ENCODE measurements at places on chromosomes 12 and 14.

DNA sequence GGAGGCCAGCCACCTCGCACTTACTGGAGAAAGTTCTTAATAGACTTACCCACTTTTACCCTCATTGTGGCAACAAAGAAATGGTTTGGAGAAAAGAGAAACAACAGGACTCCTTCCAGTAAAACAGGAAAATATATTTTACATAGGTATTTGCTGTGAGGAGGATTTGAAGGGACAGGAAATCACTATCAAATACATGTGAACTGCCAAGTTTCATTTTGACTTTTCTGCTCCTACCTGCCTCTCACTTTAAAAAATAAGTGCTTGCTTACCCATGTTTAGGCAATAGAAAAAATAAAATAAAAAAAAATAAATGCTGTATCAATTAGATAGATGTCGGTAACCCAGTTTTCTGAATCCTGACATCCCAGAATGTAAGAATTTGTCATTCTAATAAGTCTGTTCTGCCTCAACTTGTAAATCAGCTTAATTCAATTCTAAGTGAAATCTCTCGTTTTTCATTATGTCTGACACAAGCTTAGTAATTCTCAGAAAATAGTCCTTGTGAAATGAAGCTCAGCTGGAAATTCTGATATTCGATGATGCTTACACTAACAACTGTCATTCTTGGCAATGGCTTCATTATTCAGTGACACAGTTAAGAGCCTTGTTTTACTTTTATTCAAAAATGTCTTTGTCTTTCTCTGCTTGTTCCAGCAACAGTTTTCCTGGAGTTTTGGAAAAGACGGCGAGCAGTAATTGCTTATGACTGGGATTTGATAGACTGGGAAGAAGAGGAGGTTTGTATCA lies 131.3 kb downstream of the SLC5A8 start:
- DNase-seq = no peak

GRCh38 chr12:28569698-28570411 lies 379.6 kb downstream of the CCDC91 start:
- peak; percentile 92 for DNase-seq

DNA sequence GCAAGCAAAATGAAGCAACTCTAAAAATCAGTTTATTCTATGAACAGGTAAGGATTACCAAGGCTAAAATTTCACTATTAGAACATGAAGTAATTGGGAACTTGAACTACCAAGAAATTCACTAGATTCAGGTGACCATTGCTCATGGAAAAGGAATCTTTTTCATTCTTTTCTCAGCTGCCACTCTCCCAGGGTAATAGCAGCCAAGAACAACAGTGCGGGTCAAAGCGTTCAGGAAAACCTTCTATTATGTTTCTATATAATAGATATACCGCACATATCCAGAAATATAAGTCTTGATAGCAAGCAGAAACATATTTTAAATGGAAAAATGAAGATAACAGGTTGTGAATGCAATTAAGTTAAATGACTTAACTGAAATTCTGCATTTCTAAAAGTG lies 125.6 kb downstream of the NELL2 start:
- DNase-seq = no peak

DNA sequence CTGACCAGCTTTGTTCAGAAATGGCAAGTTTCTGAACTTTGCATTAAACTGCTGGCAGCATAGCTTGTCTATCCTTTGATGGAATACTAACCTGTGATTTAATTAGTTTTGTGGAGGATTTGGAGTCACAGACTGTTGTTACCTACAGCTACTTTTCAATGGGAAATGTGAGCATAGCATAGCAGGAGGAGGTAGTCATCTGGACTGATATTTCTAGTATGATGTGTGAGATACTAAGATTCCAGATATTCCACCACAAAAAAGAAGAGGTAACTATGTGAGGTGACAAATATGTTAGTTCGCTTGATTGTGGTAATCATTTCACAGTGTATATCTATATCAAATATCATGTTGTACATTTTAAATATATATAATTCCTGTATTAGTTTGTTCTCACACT lies 833.0 kb downstream of the SLC6A15 start:
- DNase-seq = no peak

- DNase-seq = no peak
Measured at GRCh38 chr14:98161356-98161755, 1110.6 kb downstream of the BCL11B start.

- DNase-seq = peak; percentile 35
Measured at GRCh38 chr12:63826006-63826585, 18.4 kb upstream of the SRGAP1 start.

- no peak for DNase-seq
Measured at GRCh38 chr12:52637299-52637698, 14.7 kb downstream of the KRT2 start.

- DNase-seq = no peak
Measured at GRCh38 chr12:105946493-105946901, 192.3 kb downstream of the NUAK1 start.

DNA sequence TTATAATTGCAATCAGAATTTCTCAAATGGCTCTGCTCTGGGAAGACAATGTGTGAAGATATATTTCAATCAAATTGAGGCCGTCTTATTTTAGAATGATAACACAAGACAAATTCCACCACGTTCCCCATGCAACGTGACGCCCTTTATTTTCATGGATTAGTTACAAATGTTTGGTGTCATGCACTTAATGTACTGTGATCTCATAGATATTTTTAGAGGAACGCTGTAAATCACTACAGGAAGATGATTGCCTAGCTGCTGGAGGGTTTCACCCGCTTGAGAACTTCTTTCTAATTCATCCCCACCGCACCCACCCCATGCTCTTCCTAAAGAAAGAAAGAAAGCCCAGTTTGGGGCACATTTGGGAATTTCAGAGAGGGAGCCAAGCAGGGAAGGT lies 117.2 kb downstream of the PLXNC1 start:
- DNase-seq = no peak

DNA sequence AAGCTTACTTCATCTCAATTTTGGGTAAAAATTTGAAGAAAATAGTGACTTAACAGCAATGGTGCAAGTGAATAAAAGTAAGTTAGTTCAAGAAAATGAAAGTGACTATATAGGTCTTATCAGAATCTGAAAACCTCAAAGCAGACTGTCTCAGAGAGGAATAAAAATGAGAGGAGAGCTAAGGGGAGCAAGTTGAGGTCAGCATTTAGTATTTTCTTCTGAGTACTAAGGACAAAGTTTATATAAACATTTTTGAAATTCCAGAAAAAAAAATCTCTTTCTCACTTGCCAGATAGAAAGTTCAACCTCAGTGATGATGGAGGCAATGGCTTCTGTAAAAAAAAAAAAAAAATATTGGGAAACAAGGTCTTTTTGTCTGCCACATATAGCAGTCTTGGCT lies 414.1 kb downstream of the NPAS3 start:
- no peak for DNase-seq

DNA sequence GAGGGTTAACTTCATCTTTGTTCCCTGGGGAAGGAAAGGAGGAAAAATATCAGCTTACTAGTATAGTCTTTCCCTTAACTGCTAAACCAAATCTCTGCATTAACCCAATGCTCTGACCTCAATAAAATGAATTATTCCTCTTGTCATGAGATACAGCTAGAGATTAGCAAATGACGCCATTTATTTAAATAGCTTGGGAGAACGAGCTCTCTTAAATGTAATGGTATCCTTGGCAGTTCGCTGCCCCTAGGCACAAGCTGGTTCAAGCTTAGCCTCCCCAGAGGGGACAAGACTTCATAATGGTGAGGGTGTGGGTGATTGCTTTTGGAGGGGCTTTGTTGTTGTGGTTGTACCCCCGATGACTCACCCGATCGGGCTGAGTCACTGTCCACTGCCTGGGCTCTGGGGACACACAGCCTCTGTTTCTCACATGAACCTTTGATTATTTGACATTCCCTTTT lies 19.6 kb downstream of the FNTB start:
- no peak for DNase-seq

DNA sequence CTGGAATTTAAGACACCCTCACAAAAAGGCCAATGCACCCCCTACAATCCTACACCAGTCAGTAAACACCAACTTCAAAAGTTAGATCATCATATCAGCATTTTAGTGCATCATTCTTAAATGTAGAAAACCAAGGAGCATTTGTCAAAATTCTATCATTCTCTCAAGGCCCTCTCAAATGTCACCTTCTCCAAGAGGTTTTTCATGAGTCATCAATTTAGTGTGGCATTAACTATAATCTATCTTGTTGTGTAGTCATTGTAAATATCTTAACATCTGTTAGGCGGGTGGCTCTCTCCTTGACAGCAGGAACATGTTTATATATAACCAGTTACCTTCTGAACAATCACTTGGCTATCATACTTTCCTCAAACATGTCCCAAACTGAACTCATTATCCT lies 62.1 kb upstream of the G2E3 start:
- no peak for DNase-seq

DNA sequence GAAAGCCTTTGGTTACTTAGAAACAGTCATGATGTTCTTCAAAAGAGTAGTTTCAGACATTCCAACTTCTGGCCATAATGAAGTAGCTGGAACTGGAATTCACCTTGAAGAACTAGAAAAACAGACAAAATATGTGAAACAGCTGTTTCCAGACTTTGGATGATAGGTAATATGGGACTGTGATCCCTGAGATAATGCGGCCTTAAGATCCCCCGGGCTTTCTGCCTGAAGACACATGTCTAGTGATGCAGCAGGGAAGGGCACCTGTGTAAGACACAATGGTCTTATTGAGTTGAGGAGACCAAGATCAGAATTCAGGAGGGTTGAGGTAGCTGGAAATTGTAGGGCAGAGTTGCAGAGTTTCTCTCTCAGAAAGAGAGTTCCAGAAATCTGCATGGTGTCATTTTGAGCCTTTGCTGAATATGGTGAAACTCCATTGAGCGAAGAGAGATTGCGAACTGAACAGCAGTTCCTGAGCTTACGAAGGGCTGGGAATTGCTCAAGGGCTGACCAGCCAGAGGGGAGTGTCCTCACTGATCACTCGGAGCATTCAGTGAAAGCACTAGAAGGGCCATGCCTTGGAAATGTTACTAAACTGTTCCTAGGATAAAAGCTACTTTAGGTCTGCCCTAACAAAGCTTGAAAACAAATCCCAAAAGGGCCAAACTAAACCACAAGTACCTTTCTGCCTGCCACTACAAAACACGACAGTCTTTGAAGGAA lies 41.7 kb upstream of the FRS2 start:
- no peak for DNase-seq

- peak; percentile 41 for DNase-seq
Measured at GRCh38 chr14:98114122-98114895, 1157.7 kb downstream of the BCL11B start.
